Activated naive CD8-positive, alpha-beta T cell treated with anti-CD3 and anti-CD28 coated beads, Interleukin-2, amount 50 U/mL, for 16 hours (primary cell): ENCODE measurements at places on chromosomes 2 and 18.

- DNase-seq: no peak
Observed at GRCh38 chr2:194155431-194155830, 1501.6 kb upstream of the SLC39A10 start.

DNA sequence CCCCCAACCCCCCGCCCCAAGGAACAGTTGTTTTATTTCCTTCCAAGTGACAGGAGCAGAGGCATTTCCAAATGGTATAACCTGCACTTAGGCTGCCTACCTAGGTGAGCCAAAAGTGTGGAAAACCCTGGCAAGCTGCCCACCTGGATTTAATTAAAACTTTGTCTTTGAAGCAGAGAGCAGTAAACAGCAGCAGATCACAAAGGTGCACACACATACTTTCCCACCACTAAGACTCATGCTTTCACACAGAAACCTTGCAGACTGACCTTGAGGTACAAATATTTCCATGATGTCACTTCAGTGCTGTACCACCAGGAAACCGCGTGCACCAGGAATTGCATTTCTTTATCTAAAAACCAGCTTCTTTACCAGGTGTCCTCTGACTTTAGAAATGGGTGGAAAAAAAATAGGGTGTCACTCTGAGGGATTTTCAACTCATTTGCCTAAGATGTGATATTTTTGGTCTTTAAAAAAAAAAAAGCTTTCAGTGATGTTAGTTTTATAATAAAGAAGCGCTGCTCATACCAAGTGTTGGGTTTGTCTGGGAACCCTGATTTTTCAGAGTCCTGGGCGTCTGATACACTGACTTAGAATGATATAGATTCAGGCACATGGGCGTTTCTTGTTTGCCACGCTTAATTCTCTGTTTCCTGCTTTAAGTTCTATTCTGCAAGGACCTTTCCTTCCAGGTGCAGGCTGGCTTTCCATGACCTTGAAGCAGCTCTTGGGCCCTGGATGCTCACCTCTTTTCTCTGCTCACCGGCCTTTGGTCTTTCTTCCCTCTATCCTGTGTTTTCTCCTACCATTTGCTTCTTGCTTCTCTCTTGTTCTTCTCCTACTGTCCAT is 70.7 kb upstream of the BCL2L11 start:
- no peak for DNase-seq

DNA sequence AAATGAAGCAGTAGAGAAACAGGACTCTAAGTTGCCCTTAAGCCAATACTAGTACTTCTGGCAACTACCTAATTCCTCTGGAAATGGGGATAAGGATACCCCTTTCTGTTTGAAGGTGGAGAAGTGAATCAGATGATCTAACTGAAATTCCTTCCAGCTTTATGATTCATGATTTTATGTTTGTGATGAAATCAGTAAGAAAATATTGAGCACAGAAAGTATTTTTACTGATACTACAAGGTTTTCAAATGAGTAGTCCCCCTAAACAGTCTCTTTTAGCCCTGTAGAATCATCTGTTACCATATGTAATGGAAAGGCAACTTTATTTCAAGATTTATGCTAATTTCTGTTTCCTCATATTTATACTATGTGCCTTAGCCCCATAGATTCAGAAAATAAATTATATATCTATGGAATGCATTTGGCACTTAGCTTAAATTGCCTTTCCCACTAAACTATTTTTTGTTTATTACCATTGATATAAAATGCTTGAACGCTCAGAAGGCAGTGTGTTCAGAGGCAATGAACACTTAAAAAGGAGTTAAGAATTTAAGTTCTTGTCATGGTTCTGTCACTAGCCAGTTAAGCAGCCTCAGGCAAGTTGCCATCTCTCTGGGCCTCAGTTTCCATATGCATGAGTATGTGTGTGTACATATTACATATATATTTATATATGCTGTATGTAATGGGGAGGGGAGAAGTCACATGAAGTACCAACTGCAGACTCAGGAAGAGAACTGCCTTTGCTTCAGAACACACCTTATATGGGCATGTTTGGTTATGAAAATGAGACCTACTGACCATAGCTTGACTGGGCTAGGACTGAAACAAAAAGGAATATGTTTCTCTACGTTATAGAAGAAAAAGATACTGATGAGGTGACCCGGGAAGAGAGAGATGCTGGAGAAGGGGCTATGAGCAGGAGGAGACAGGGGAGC is 97.7 kb downstream of the CDC42EP3 start:
- no peak for DNase-seq

DNA sequence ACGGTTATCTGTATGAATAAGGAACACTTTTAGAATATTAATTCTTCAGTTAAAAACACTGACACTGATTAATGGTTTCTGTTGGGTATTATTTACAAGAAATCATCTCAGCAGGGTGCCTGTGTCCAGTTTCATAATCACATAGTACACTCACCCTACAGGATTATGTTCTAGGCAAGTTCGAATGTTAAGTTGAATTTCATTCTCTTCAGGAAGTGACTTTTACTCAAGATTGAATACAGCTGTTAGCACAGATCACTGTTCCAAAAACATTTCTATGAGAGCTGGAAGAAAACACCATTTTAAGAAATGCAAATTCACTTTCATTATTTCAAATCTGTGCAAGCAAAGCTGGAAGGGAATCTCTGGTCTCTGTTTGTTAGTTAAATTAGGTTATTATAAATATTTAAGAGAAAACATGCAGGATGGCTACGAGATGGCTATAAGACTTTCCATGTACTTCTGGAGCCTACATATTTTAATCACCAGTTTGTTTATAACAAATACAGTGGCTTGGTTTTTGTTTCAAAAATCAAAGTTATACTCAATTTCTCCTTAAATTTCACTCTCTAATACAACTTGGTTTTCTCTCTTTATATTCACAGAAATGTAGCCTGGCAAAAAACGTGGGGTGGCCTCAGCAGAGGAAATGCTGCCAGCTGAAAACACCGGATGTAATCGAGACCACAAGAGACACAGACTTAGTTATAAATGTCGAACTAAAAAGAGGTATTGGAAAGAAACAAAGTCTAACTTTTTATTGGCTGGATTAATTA is 65.8 kb downstream of the RBMS1 start:
- no peak for DNase-seq

DNA sequence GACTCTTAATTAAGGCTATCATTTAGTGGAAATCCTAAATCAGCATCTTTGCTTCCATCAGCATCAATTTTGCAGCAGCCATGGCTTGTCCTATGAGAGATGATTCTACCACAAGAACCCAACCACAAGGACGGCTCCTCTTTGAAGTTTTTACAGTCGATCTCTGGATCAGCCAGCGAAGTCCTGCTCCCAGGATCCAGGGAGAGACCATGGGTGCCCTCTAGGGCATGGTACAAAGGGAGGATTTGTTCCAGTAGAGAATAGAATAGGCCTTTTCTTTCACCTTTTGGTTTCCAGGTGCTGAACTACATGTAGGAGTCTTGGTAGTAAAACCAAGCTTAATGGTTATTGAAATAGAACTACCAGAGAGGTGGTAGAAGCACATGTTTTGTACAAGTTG is 52.7 kb downstream of the TMEM200C start:
- no peak for DNase-seq
